ENCODE measurements at places on chromosomes 5 and 9.

DNA sequence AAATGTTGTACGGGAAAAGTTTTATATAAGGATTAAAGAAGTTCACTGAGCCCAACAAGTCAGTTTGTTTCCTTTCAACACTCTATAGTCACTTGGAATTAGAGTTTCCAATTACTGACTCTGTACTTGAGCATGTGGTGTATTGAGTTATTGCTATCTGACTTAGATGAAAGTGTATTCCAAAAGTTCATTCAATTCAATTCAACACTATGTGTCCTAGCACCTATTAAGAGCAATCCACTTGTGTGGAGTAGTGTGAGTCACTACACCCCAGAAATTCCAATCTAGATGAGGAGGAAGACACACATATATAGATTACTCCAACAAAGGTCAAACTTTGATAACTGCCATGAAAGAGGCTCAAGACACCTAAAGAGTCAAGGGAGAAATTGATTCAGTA lies 98.2 kb upstream of the SLCO6A1 start:
- no peak for DNase-seq

DNA sequence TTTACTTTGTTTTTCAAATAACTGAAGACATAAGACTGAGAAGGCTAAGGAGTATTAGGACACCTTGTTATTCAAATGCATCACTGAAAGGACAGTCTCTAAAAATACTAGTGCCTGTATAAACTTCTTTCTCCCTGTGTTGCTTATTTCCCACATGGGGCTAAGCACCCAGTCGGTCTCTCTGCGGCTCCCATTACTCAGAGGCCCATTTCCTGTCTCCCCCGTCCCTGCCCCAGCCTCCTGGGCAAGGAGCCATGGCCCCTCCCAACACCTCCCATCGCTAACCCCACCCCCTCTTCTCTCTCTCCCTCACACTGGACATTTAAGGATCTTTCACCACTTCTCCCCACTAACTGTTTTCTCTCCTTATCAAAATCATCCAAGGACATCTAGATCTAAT lies 81.9 kb downstream of the EBF1 start:
- no peak for DNase-seq

DNA sequence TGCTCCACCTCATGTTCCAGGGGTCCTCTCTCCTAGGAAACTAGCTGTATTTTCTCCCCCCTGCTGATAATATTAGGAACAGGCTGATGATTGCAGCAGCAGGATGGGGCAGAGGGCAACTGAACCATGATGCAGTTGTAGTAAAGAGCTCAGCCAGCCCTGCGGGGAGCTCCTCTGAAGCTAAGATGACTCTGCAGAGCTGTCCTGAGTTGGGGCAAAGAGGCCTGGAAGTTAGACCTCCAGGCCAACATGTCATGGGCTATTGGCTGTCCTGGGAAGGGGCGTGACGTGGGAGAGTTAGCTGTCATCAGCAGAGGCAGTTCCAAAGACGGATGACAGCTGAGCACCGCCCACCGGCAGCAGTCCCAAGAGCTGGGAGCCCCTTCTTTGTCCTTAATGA lies 6.6 kb upstream of the FBP1 start:
- DNase-seq, result no peak

- DNase-seq, result no peak
Observed at GRCh38 chr5:113989278-113989912, 372.5 kb upstream of the KCNN2 start.

DNA sequence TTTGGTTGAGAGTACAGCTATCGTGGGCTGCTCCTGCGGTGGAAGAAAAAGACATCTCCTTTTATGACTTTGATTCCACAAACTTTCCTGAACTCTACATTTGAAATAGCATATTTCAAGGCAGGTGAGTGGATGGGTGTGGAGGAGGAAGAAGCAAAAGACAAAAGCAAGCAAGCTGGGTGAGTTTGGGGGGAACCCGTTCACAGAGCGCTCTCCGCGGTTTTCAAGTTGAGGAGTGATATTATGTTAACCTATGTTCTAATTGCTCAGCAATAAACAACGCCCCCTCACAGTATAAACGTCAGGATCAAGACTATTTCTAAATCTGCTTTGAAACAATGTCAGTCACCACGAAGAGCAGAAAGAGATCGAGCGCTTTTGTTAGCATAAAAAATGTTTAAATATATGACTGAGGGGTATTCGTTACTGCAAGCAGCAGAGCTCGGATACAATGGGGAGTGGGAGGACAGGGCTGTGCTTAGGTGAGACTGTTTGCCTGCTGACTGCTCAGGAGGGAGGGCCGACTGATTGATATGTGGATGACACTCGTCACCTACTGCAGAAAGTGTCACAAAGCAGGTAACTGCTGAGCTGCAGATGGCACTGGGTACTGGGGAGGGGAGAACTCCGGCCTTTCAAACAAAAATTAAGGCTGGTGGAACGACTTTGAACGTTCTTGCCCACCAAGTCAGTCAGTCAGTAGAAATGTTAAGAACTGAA lies 236.5 kb downstream of the DRD1 start:
- DNase-seq, result no peak

DNA sequence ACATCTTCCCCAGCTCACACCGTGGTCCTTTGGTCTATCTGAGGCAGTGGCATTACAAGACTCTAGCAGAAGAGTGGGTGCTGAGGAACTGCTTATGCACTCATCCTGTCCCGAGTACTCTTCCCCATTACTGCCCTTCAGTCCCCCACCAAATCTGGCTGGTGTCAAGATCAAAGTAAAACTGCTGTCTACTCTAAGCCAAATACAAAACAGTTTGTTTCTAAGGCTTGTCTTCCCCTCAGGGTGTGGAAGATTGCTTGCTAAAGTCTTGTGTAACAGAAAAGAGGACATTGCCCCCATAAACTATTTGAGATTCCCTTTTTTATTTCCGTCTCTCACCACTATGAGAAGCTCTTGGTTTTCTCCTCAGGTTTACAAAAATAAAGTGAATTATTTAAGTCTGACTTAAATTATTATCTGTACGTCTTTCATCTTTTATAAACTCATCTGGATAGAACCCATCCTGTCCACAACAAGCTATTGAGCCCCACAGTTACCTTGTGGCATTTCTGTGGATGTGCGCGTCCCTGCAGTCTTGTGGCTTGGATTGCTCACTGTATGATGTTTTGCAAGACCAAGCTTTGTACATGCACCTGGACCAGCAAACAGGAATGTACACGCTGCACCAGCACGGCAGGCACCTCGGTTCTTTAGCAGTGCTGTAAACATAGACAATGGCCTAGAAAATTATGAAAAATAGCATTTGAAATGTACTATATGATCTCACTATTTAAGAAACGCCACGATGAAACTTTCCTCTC lies 61.0 kb downstream of the CYSTM1 start:
- no peak for DNase-seq

- no peak for DNase-seq
Observed at GRCh38 chr9:27131731-27132130, 22.7 kb downstream of the TEK start.

GRCh38 chr5:179516221-179516620 lies 34.1 kb upstream of the RUFY1 start:
- DNase-seq, result no peak

DNA sequence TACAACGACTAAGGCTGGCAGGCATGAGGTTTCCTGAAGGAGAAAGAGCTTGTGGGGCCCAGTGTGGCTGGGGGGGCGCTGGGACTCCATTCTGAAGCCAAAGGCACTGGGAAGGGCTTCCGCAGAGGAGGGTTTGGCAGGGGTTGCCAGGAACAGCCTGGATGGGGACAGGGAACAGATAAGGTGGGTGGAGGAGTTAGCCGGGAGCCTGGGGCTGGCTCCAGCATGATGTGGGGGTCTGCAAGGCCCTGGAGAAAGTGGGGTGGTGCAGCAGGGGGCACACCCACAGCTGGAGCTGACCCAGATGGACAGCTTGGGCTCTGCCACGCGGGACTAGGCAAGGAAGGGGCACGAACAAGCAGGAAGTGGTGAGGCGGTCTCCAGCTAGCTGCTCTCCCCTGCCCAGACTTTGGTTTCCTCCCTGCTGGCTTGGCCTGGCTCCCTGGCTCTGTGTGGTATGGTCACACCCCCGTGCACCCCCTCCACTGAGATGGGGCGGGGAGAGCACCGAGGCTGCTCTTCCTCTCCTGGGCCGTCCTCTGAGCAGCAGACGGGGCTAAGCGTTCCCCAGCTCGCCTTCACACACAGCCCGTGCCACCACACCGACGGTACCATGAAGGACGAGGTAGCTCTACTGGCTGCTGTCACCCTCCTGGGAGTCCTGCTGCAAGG lies at the start of gene LTC4S:
Gene LTC4S (plus strand): TSS at position 519 of the 672 bp plus-strand sequence. CDS start 95 bp downstream, at position 614.
- no peak for DNase-seq

GRCh38 chr5:147949711-147950573 lies 43.6 kb upstream of the C5orf46 start:
- no peak for DNase-seq

DNA sequence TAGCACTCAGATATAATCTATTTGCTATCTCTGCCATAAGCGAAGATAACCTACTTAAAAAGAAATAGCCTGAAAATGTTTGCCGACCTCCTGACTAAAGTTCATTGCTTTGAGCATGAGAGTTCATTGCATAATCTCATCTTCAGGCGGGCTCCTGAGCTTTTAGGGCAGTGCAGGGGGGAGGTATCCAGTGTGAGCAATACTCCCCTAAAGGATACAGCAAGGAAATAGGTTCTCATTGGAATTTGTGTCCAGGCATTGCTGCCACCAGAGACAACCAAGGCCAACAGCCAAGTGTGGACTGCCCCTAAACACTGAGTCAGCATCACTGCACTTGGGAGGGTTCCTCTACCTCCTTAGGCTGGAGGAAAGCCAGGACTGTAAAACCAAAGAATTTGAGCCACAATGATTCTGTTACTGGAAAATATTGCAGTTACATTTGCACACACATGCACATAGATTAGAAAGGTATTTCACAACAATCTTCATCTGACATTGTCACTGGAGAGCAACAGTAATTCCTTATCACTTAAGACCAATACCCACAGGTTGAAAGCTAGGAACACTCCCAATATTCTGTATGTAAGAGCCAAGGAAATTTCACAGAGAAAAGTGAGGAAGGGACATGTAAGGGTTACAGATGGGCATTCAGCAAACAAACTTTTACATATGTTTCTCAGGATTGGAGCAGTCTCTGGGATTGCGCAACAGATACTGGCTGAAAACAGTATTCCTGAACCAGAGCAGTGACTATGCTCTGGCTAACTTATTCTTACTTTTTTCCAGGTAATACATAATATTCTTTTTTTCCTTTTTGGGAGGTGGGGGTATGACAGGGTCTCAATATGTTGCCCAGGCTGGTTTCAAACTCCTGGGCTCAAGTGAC lies 98.6 kb upstream of the TLE1 start:
- no peak for DNase-seq

GRCh38 chr5:173041881-173042762 lies 14.0 kb upstream of the CREBRF start:
- no peak for DNase-seq

- DNase-seq, result no peak
Observed at GRCh38 chr5:88298425-88298824, 29.8 kb upstream of the TMEM161B start.
